ENCODE measurements at places on chromosomes 6 and 20.

- DNase-seq = no peak
Measured at GRCh38 chr20:56412949-56413348, 889 bp downstream of the CASS4 start.

DNA sequence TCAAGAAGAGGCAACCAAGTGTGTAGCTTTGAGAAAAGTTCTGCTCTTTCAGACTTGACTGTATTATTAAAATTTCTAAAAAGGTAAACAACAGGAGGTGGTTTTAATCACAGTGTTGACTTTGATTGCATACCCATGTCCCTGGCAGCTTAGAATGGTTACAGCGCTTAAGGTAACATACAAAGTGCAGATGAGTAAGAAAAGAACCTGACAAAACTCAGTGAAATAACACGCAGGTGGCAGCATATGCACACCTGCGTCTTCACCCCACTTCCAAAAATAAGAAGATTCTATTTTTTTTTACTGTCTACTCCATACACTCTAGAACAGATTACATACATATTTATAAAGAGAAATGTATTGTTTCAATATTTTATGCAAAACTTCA is 233.5 kb downstream of the GMPR start:
- no peak for DNase-seq

DNA sequence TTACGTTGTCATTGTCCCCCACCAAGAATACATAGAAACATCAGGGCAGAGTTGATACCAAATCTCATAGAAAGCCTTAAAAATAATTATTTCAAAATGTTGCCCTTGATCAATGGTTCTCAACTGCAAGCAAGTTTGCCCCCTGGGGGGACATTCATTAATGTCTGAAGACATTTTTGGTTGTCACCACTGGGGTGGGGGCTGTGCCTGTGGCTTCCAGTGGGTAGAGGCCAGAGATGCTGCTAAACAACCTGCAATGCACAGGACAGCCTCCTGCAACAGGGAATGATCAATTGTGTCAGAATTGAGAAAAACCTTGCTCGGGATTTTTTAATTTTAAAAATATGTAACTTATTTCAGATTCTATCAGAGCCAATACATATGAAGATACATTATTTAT is 130.6 kb upstream of the DOK5 start:
- DNase-seq = no peak

DNA sequence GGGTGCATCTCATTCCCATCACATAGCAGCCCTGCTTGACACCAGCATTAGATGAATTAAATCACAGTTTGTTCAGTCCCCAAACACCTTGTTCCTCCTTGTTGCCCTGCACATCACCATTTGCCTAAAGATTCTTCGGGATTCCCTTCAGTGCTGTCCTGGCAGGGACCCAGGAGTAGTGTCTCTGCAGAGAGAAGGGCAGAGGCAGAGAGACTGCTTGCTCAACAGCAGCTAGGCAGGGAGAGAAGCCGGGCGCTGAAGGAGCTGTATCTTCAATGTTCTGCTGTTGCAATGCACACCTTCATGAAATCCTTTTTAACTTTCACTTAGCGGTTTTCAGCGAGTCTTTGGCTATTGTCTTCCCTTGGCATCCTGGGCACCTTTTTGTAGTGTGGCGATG is 362.9 kb downstream of the FARS2 start:
- no peak for DNase-seq

Data from NCI-H1092 (cell line).